Non-pigmented ciliary epithelial cell (primary cell): ENCODE measurements at places on chromosomes 2 and 18.

- DNase-seq, result no peak
These were observed 325.9 kb downstream of the SLC8A1 start for GRCh38 chr2:40126006-40126405.

- no peak for DNase-seq
These were observed 242.5 kb downstream of the DCC start for GRCh38 chr18:52582516-52582915.

DNA sequence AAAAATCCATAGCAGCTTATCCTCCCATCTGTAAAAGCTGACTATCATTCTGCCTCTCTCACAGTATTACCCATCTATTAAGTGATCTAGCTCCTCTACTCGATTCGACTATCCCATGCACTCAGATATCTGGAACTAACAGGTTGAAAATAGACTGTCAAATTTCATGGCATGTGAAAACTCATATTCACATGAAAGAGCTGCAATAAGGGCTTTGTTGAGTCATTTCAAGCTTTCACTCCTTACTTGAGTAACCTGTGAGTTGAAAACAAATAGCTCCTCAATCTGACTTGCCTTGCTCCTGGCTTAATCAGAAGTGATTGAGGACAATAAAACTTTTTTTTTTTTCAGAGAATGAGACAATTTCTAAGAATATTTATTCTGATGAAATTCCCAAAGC, 192.4 kb upstream of the ERBB4 start:
- no peak for DNase-seq

DNA sequence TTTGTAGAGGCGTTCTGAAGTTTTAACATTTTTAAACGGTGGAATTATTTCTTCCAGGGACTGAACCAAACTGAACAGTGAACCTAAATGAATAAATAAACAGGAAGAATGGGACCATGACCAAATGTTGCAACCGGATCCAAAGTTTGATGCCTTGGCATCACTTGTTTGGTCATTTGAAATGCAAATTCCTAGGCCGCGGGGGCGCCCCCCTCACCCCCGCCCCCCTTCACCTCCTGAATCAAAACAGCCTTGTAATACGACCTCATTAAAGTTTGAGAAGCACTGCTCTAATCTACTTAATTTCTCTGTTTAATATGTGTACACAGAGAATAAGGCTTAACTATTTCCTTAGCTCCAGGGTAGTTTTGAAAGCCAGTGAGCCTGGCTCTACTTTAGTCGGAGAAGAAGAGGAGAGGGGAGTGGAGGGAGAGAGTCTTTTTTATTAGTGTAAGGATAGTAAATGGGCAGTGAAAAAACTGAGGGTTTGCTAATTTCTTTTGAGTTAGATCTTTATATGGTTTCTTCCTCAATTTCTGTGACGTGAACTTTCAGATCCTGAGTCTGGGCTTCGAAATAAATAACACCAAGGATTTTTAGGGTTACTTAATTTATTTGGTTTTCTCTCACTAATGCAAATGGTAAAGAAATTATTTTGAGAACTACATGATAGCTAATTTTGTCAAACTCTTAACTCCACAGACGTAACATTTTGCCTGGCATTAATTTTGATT, 5.7 kb downstream of the C2orf80 start:
- no peak for DNase-seq

DNA sequence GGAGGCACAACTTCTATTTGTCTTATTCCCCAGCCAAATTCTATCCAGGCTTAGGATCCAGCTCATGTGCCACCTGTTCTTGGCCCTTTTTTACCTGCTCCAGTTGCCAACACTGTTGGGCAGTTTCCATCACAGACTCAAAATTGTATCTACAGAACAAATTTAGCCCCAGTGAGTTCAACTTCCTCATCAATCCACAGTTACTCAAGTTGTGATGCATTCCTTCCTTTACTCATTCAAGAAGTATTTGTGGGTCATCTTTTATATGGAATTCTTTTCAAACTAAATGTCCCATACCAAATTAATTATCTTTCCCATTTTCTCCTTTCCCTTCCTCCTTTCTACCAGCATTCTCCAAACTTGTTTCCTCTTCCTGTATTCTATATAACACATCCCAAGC, 12.7 kb upstream of the DDX18 start:
- DNase-seq, result no peak

- no peak for DNase-seq
These were observed 71.2 kb upstream of the CREB1 start for GRCh38 chr2:207458582-207458981.

GRCh38 chr2:130355578-130356431, at the start of gene PTPN18:
Gene PTPN18 (plus strand): TSS chr2:130356056. CDS start chr2:130356108, 52 bp downstream.
- no peak for DNase-seq

DNA sequence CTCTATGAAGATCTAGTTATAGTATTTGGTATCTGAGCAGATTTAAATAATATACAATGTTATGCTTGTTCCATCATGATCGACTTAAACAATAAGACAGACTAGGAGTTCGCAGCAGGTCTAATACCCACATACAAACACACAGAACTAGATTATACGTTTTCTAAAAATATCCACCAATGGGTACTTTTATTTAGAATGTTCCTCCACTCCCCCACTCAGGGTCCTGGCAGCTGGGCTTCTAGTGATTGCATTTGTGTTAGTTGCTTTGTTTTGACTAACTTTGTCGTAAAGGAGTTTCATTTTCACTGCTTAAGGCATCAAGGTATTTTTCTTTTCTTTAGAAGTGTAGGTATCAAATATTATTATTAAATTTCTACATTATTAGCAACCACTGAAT, 91.4 kb downstream of the RPRM start:
- no peak for DNase-seq

DNA sequence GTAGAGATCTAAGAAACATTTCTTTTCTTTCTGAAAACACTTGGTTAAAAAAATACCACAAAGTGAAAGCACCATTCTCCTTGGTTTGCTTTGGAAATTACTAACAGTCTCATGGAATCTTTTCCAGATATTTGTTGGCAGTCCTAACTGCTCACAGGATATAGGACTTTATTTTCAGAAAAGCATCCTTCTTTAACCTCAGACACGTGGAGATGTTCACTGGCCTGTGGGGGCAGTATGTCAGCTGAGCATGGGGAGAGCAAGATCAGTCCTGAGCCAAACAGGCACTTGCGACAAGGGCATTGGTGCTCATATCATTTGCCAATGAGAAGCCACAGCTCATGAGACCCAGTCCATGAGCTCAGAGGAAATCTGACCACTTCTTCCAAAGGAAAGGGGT, 371.9 kb downstream of the NBAS start:
- DNase-seq, result no peak

DNA sequence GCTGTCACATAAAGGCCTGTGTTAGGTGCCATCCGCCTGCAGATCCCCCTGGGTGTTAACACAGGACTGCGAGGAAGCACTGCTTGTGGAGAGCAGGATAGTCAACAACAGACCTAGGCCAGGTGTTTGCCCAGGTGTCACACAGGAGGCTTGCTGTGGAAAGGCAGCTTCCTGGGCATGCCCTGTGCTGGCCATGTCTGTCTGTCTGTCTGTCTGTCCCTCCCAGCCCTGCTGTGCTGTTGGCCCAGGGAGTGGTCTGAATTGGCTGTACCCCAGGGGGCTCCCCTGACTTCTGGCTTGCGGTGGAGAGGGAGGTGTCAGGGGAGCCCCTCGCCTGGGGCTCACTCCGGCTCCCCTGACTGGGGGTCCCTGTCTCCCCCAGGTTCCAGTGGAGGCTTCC, 53.2 kb downstream of the SH3BP4 start:
- no peak for DNase-seq

- DNase-seq, result no peak
These were observed 720.3 kb downstream of the DPP10 start for GRCh38 chr2:115162494-115163293.

DNA sequence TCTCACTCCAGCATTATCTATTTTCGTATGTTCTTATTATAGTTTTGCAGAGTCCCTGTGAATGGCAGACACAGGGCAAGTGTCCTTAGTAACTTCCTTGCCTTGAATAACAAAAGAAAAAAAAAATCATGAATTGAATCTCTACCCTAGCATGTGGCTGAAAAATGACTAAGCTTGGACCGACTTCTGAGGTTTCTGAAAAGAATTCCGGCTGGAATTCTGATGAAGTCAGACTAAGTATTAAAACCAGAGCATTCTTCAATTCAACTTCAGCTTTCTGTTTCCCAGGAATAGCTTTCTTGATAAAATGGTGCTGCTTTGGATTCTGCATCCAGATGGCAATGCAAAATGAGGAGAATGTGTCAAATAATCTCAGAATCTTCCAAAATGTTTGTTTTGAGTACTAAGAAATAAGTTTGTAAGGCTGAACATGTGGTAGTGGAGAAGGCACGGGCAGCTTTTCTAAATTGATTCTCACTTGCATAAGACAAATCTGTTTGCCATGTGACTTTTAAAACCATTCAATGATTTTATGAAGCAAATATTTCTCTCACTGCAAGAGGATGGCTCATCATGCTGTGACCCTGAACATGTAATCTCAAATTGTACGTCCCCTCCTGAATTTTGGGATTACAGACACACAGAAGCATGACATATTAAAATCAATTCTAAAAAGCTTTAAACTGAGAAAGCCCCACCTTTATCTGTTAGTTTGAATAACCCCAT, 1462.8 kb upstream of the LRRTM1 start:
- no peak for DNase-seq

- DNase-seq, result no peak
These were observed 488.2 kb upstream of the SPHKAP start for GRCh38 chr2:228669690-228670089.

- DNase-seq, result no peak
These were observed 543 bp upstream of the STARD7 start for GRCh38 chr2:96209011-96209728.

DNA sequence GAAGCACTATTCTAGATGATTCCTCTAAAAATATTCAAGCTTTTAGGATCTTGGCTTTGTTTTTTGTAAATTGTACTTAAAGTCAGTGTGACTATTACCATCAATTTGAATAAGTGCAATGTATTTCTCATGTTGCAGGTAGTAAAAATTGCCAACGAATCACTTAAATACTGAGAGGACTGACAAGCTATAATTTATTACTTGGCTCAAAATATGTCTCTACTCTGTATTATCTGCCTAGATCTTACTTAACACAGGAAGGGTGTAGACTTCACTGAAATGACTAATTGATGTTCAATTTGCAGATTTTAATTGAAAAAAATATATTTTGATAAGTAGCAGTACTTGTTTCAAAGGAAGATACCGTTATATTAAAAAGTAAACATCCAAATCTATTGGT, 202.3 kb downstream of the SLC8A1 start:
- no peak for DNase-seq

DNA sequence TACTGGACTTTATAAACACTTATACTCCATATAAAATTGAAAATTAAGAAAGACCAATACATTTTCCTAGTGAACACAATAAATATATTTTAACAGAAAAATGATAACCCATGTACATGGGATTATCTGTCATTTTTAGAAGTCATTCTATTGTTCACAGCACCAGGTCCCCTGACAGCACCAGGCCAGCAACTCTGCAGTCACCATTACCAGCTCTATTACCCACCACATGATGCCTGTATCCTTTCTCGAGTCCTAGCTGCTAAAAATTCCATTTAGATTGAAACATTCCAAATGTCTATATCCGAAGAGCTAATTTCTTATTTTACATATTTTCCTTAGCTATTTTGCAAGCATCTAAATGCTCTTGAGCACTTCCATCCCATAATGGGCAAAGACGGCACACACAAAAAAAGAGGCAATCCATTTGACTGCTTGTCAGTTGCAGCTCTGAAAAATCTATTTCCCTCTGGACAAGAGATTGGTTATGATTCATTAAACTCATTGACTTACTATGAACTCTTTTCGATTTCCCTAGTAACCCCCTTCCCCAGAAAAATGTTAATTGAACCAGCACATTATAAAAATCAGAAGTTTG, 336.9 kb downstream of the RIT2 start:
- DNase-seq, result no peak

- DNase-seq, result no peak
These were observed 124.2 kb downstream of the CLIP4 start for GRCh38 chr2:29239209-29239960.

DNA sequence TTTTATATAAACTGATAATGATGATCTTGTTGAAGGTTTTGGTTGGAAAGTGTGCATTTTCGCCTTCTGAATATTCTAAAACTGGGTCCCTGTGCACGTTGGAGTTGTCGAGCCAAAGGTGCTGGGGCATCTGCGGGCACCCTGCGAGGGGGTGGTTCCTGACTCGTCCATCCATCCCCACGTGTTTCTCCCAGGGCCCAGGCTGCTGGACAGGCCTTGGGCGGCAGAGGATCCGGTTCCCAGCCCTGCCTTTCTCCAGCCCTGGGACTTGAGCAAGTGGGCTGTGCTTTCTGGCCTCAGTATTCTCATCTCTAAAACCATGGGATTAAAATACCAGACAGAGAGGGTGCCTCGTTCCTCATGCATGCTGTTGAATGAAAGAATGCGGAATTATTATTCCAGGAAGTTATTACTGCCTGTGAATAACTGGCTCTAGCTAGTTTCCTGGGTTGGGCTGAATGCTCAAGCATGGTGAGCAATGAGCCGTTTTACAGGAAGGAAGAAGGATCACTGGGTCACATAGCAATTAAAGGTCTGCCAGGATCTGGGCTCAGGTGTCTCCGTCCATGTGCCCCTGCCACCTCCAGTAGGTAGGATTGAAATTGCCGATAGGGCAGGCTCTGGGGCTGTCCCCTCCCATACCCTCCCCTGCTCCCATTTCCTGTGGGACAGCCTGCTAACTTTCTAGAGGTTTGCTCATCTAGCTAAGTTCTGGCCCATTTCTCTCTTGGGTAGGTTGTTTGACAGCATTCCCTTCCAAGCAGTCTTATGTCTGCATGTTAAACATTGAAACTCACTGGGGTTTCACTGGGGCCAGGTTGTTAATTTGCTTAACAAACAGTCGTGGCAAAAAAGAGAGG, 77.2 kb upstream of the HS6ST1 start:
- DNase-seq, result no peak

DNA sequence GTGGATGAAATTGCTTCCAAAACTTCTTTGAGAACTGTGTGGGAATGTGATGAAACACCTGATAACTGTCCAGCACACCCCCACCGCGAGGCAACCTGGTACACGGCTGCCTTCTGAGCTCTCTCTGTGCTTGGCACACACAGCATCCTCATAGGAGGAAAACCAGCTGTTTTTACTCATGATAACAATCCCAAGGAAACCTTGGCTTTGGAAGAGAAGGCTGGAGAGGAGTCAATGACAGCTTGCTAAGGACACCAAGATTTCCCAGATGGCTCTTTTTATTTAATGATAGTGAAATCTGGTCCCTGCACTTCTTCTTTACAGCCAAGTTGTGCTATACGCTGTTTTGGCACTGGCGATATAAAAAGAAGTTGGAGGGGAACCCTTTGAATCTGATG, 232.5 kb upstream of the FN1 start:
- no peak for DNase-seq

GRCh38 chr18:77714716-77715115, 465.1 kb downstream of the GALR1 start:
- no peak for DNase-seq

- DNase-seq, result no peak
These were observed 153.4 kb downstream of the CAPN13 start for GRCh38 chr2:30653847-30654246.
